Chondrocyte (in vitro differentiated cells): ENCODE measurements at places on chromosomes 3 and 15. TPM values are rescaled to one million over a fixed set of nuclear protein-coding genes. Genes with fewer than 3 reads are reported as not detected.

Gene FLNB
- total RNA-seq, result 56.5 to 75.3 TPM (median 70.2 TPM) in 3 replicates

Gene CCDC9B
- total RNA-seq, result 55.4 to 60.0 TPM (median 58.0 TPM) in 3 replicates

Gene P2RY14
- not detected in 3 replicates for total RNA-seq

Gene ZNF385D
- 1.1 to 22.3 TPM (median 1.2 TPM) in 3 replicates for total RNA-seq

DNA sequence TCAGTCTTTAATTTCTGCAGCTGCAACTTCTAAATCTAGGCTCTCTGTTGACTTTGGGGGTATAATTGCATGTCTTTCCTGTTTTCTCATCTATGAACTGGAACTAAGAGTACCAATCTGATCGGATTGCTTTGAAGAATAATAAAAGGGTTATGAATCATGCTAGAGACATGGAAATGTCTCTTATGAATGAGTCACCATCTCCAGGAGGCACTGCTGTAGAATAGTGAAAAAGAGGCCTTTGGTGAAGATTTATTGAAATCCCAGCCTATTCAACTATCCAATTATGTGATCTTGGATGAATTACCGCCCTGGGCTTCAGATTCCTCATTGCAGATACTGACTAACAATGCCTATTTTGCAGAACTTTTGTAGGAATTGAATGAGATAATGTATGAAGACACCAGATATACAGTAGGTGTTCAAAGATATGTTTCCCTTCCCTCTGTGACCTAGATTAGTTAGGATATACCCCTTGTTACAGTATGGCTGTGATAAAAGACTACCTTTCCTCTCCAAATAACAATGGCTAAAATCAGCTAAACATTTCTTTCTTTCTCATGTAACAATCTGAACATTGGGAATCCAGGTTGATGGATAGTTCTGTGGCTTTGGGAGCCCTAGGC is 11.5 kb upstream of the CMTM8 start:
- H3K36me3 ChIP-seq, result no peaks in the 10 kb centered on the region

DNA sequence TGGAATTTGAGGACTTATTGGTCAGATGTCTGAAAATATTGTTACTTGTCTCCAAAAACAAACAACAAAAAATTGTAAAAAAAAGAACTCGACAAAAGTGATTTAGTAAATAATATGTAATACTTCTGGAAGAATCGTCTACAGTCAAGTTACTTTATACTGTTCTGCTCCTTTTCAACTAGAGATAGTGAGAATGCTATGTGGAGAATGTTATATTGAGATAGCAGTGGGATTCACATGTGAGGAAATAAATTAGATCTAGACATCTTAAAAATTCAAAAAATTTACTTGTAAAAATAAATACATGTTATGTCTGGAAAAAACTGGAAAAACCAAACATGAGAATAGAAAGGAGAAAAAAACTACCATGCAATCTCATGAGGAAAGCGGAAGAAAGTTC is 64.9 kb downstream of the SGO1 start:
- no peak overlapping the region for H3K27ac ChIP-seq
- no peak for DNase-seq
- peaks cover 10% of the 10 kb centered on the region for H3K4me1 ChIP-seq
- H3K36me3 ChIP-seq, result peaks cover 7% of the 10 kb centered on the region
- H3K27me3 ChIP-seq, result no peaks in the 10 kb centered on the region

DNA sequence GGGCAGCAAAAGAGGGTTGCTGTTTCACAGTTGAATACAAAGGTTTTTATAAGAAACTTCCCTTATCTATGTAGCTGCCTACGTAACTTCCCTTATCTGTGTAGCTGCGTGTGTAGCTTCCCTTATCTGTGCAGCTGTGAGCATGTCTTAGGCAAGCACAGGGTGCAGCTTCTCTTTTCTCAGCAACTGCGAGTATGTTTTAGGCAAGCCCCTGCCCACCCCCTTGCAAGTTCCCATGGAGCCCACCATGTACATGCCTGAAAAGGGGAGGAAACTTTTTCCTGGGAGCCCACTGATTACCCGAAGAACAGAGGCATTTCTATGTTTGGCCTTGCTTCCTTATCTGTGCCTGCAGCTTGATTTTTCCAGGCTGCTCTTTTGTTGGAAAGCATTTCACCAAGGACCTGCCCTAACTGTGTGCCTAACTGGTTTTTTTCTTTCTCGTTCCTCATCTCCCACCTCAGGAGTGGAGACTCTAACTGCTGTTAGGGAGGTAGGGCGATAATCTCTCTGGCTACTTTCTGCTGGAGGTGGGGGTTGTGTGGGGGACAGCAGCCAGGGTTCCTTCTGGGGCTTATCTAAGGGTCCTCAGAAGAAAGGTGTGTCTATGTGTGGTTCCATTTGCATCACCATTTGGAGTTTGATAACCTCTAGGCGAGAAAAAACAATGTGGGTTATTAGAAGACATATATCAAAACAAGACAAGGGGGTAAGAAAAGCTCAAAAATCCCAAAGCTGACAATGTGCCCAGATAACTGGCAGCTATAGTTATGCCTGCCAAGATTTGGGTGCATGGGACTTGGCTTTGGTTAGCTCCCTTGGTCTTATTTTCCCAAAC is 26.0 kb downstream of the SORD start:
- H3K4me3 ChIP-seq, result no peak overlapping the region
- DNase-seq, result no peak
- H3K4me1 ChIP-seq, result no peaks in the 10 kb centered on the region
- H3K27me3 ChIP-seq, result no peaks in the 10 kb centered on the region
- H3K36me3 ChIP-seq, result peaks cover 5% of the 10 kb centered on the region

DNA sequence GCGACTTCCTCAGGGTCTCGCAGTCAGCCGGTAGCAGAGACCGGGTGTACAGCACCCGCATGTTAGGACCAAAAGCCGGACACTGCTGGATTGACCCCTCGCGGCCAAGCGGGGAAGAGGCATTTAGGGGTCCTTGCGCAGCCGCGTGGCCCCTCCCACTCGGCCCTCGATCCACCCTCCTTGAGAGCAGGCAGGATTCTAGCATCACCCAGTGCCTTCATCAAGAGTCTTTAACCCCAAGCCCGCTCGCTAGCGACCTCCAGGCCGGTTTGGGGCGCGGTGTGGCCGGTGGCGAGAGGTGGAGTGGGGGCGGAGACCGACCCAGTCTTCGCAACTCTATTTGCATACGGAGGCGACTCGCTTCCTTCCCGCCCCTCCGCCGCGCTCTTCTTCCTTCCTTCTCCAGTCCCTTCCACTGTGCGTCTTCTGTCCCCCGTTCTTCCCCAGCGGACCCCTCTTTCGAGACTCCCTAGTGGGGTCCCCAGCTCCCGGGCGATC is at the start of gene ST6GAL1:
TSS of gene ST6GAL1 (plus strand) at position 384 of the 498 bp plus-strand sequence. CDS start 112,178 bp downstream, outside the sequence.
- H3K27ac ChIP-seq, result peak within 1 kb of the TSS; percentile 81
- H3K36me3 ChIP-seq, result peaks cover 2% of the 10 kb centered on the region
- no peak for DNase-seq
- peak within 1 kb of the TSS; percentile 93 for H3K4me3 ChIP-seq
- no peaks in the 10 kb centered on the region for H3K27me3 ChIP-seq

DNA sequence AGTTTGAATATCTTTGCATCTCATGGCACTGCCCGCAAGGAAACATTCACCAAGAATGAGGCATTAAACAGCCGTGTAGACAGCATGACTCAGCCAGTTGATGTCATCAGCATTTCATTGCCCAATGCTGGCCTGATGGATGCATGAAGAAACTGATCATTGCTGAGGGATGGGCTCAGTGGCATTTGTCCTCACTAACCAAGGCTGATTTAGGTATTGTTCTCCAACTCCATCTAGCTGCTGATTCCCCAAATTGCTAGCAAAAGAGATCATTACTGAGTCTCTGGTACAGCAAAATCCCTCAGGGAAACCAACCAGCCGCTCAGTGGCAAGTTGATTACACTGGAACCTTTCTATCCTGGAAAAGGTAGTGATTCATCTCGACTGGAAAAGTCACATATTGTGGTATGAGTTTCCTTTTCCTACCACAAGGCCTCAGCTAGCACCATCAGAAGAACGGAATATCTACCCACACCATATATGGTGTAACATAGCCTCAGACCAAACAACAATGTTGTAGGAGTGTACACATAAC is 186.5 kb upstream of the GAP43 start:
- no peak for DNase-seq
- peaks cover 10% of the 10 kb centered on the region for H3K4me1 ChIP-seq
- no peaks in the 10 kb centered on the region for H3K27me3 ChIP-seq
- H3K4me3 ChIP-seq, result no peak overlapping the region
- peak overlapping the region; percentile 62 for H3K27ac ChIP-seq

DNA sequence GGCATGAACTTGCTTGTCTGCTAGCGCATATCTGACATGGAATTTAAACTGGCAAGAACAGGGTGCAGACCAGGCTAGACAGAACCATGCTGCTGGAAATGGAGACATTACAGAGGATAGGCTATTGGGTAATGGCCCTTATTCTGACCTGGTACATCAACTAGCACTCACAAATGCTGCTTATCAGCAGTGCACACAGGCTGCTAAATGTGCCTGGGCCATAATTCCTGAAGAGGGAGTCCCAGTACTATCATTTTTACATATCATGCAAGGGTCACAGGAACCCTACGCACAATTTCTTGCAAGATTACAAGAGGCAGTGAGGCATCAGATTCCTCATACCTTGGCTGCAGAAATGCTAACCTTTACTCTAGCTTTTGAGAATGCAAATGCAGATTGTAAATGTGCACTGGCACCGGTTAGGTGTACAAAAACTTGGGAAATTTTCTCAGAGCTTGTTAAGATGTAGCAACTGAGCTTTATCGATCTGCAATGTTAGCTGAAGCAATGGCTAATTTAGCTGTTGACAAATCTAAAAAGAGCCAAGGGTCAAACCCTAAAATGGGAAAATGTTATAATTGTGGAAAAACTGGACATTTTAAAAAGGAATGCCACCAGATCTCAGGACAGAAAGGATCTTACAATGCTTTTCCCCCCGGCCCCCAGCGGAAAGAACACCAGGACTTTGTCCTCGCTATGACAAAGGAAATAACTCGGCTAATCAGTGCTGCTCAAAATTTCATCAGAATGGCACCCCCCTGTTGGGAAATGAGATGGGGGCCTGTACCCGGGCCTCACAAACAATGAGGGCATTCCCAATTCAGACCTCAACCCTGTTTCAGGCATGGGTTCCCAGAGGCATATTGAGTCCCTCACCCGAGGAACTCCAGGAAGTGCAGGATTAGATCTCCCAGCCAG is 21.1 kb downstream of the CCRL2 start:
- H3K27me3 ChIP-seq, result peaks cover 5% of the 10 kb centered on the region
- H3K36me3 ChIP-seq, result peaks cover 4% of the 10 kb centered on the region
- H3K4me3 ChIP-seq, result no peak overlapping the region

DNA sequence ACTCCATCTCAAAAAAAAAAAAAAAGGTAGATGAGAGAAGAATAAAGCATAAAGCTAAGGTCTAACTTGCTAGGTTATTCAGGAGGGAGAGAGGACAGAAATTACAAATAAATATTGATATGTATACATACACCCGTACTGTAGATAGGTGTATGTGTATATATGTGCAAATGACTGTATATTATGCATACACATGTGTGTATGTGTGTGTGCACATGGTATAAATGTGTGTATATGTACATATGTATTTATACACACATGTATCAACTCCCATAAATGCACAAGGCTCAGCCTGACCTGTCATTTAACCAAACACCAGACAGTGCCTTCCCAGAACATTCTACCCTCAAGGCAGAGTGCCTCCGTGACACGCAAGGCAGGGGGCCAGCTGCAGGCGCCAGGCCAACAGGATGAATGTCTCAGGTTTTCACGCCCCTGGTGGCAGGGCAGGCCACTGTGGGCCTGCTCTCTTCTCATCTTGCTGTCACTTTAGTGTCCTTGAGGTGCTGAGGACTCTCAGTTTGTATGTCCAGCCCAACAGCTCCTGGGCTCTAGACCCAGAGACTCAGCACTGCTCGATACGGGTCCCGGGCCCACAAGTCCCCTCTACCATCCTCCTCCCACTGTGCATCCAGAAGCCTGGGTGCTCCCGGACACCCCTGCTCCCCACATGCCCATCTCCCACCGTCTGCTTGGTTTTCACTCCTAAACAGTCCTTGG is 40.4 kb downstream of the TM2D3 start:
- H3K4me1 ChIP-seq, result peaks cover 29% of the 10 kb centered on the region
- no peaks in the 10 kb centered on the region for H3K36me3 ChIP-seq
- H3K4me3 ChIP-seq, result no peak overlapping the region
- peaks cover 3% of the 10 kb centered on the region for H3K27me3 ChIP-seq
